ENCODE measurements at places on chromosomes 7 and 10.

DNA sequence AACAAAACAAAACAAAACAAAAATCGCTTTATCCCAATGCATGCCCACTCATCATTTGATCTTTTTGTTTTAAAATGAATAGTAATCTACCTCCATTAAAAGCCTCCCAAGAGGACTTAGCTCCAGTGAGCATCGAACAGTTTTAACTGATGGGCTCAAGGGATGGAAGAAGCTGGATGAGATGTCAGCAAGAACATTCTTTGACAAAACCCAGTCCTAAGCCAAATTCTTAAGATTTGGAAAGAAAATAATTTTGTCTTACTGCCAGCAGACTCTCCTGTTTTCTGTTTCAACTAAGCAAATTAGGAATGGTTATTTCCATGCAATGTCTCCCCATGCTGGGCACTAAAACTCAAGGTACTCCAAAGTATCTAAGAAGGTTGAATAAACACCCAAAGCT lies 127.3 kb downstream of the RNLS start:
- no peak for DNase-seq

- no peak for DNase-seq
Measured at GRCh38 chr7:44308596-44309270, 16.7 kb downstream of the CAMK2B start.

- DNase-seq = no peak
Measured at GRCh38 chr10:16999665-17000451, 129.8 kb downstream of the CUBN start.

DNA sequence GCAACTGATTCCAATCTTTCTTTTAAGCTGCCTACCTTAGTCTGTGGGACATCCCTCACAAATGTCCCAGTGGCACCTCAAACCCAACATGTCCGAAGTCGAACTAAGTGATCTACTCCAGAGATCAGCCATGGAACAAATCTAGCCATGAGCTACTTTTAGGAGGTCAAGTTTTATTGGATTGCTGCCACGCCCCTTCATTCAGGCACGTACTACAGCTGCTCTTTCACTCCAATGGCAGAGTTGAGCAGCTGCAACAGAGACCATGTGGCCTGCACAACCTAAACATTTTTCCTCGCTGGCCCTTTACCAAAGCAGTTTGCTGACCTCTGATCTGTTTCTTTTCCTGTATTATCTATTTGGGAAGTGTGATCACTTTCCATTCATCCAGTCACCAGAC lies 192.4 kb upstream of the CDCA7L start:
- DNase-seq = no peak

- DNase-seq = no peak
Measured at GRCh38 chr10:51075873-51076229, 1.6 kb downstream of the PRKG1 start.

GRCh38 chr7:115822380-115822779 lies 208.2 kb downstream of the TFEC start:
- DNase-seq = no peak

- no peak for DNase-seq
Measured at GRCh38 chr10:95759233-95759826, 3.4 kb downstream of the ENTPD1 start.

DNA sequence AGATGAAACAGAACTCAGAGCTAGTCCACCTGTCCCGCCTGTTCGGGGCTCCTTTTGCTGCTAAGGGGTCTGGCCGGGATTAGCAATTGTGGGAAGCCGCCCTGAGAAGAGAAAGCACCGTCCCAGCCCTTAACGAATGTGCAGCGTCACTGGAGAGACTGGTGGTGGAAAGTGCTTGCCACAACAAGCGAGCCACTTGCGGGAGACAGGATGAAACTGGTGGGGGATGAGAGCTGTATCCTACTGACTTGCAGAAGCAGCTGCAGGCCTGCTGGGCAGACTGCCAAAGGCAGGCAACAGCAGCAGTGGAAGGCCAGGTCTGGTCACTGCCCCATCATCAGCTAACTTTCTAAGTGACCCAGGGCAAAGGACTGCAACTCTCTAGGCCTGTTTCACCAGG lies 95.4 kb downstream of the FAM53B start:
- no peak for DNase-seq

DNA sequence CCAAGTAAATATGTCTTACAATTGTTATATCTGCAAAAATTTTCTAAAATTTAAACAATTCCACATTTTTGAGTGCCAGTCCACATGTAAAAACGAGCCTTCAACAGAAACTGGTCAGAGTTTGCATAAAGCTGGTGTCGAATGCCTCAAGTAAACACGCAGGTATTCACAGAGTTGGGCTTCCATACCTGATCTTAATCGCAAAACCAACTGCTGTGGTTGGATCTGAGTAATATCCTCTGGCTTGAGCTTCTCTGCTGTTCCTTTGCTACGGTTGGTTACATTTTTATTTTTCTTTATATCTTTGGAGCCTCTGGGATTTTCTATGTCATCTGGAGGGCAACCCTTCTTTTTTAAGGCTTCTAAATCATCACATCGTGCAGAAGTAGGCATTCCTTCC lies 28.4 kb downstream of the ITGB1 start:
- DNase-seq = no peak

- DNase-seq = no peak
Measured at GRCh38 chr7:98795741-98796493, 73.9 kb downstream of the TMEM130 start.
